NCI-H2081 treated with DMSO at 0.1 percent for 48 hours (cell line): ENCODE measurements at places on chromosomes 5 and 9.

GRCh38 chr5:131792896-131793295 is 3.9 kb downstream of the FNIP1 start:
- DNase-seq: no peak

DNA sequence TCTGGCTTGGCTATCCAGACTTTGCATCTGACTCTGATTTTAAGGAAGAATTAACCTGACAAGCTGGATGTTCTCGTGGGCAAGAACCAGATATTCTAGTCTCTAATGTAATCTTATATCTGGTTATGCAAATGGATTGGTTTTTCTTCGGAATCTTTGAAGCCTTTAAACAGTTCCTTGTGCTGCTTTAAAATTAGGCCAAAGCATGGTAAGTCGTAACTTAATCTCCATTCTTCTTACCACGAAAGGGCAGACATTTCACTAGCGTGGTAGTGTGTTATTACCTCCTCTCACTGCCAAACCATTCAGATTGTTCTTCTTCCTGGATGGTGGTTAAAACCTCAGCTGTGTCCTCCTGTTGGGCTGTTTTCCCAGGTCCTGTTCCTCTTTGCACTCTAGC is 34.1 kb upstream of the TTC23L start:
- no peak for DNase-seq

DNA sequence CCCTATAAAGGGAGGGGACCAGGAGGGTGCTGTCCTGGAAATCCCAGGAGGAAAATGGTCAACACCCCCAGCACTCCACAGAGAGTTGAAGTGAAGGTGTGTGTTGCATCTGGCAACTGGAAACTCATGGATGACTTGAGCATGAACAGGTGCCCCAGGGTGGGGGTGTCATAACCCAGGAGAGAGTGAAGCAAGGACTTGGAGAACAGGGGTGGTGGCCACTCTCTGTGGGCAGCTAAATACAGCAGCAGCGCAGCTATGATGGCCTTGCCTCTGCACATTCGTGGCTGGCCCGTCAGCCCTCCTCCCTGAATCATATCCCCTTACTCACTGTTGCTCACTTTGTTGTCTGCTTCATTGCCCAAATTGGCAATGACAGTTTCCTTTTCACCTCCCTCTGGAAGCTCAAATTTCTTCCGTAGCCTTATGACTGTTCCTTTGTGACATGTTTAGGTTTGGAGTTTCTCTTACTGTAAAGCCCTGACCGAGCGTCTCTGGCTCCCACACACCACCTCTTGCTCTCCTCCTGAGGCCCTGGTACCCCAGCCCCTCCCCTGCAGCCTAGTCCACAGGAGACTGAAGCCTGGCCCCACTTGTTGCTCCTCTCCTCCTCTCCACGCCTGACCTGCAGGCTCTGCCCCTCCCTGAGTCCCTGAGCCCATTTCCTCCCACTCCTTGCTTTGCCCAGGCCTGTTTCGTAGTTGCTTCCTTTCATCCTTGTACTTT is 185.8 kb downstream of the CD180 start:
- DNase-seq: no peak

DNA sequence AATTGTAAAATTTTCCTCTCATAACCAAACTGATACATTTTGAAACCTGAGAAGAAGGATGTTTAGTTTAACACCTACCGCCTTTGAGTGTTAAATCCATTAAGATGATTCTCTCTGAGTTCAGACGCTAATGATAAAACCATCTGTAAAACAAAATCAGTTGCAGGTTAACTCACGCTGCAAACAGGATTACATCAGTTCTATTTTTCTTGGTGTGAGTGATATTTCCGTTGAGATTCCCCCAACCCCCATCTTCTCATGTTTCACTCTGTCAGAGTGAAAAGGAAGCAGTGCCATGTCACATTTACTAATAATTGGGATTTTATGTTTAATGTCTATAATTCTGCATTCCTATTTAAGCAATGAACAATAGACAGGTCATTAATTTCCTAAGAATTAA is 146.5 kb downstream of the FANCC start:
- peak; percentile 33 for DNase-seq

- DNase-seq: no peak
These were observed 23.7 kb upstream of the LOX start for GRCh38 chr5:122101636-122102285.

DNA sequence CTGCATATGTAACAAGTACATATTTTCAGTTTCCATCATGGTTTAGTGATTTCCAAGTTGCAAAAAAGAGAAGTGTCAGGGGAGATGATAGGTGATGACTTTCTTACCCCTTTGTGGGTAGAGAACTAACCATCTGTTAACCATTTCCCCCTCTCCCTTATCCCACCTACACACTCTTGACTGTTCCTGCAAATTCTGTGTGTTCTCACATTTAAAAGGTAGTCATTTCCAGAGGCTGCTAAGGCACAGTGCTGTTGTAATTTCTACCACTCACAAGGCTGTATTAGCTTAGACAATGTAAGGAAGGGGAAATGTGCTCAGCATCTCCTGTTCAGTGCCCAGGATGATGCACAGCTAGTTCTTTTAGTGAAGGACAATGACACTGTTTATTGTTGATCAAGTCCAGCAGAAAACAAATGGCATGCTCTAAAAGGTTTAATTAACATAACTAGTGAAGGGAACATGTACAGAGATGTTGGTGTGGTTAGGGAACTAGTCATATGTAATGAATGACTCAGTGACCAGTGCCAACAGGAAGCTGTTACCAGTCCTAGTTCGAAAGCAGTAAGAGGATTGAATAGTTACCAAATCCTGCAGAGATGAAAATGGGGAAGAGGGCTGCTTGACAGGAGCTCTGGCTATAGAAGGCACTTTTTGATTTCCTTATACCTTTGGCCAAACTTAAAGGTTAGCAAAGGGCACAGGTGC is 165.1 kb downstream of the PLK2 start:
- no peak for DNase-seq

- no peak for DNase-seq
These were observed 30.0 kb downstream of the RAPGEF1 start for GRCh38 chr9:131709771-131710431.

DNA sequence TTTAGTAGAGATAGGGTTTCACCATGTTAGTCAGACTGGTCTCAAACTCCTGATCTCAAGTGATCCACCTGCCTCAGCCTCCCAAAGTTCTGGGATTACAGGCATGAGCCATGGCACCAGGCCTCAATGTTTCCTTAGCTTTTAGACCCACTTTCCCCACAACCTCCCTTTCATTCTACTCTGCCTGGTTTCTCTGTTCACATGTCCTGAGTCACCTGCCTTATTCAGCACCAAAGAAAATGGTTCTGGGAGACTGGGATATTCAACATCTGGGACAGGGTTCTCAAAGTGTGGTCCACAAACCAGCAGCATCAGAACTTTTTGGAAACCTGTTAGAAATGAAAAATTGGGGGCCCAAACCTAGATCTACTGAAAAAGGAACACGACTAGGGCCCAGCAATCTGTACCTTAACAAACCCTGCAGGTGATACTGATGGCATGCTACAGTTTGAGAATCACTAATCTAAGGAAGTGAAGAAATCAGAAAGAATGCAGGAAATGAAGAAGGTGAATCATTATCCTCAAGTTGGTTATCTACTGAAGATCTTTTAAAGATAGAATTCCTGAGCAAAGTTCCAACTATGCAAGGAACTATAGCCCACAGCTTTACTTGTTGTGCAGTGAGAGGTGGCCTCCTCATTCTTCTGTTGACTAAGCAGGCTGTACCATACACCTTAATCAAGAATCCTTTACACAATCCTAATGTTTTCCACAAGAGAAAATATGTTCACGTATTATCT is 51.8 kb upstream of the CTNNAL1 start:
- DNase-seq: no peak

GRCh38 chr5:19406576-19407365 is 581.2 kb downstream of the CDH18 start:
- no peak for DNase-seq

DNA sequence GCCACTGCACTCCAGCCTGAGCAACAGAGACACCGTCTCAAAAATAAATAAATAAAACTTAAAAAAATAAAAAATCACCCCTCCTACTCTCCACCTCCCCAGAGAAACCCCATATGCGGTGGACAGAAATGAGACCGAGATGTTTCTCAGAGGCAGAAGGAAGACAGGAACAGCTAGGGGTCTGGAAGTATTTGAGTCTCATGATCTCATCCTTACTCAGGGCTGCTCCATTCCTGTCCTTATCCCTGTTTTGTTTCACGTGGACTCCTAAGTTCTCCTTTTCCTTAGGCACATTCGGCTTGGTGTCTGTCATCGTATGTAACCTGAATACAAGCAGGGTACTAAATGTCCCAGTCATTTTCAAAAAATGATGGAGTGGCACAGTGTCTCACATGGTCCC is 76.1 kb downstream of the C9orf50 start:
- no peak for DNase-seq

DNA sequence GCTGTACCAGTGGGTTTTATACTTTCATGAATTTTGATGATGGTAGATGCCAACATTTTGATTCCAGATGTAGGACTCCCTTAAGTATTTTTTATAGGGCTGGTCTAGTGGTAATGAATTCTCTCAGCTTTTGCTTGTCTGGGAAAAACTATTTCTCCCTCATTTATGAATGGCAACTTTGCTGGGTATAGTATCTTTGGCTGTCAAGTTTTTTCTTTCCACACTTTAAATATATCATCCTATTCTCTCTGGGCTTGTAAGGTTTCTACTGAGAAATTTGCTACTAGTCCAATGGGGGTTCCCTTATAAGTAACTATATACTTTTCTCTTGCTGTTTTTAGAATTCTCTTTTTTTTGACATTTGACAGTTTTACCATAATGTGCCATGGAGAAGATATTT is 629.3 kb downstream of the NR2F1-AS1 start:
- DNase-seq: no peak

GRCh38 chr5:116467465-116467843 is 107.2 kb downstream of the SEMA6A start:
- DNase-seq: no peak

DNA sequence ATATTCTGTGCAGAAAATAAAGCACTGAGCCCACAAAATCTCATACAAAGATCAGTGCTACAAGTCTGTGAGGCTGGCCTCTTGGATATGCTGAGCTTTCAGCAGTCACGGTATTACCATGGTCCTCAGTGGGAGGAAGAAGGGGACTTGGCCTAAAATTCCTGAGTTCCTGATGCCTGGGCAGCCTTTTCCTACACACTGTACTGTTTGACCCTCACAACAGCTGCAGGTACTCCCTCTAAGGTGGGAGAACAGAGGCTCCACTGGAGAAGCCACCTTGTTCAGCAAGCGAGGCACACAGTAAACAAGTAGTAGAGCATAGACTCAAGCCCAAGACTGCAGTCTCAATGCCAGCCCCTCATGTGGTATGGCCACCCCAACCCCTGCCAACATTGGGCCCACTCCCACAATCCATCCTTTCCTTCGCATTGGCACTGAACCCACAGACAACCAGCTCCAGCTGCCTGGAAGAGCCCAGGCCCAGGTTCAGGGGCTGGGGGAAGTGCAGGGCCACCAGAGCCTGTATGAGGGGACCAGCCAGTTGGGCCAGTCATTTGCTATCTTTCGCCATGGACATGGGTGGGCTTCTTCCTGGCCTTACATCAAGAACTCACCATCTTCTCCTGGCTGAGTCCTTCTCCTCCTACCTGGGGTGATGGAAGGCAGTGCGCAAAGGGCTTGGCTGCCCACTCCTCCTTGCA is 14.3 kb downstream of the ACSL6 start:
- DNase-seq: no peak

- no peak for DNase-seq
These were observed 176.6 kb downstream of the ZNF462 start for GRCh38 chr9:107039542-107039941.

- DNase-seq: no peak
These were observed 75.8 kb downstream of the F2RL2 start for GRCh38 chr5:76547242-76547890.

DNA sequence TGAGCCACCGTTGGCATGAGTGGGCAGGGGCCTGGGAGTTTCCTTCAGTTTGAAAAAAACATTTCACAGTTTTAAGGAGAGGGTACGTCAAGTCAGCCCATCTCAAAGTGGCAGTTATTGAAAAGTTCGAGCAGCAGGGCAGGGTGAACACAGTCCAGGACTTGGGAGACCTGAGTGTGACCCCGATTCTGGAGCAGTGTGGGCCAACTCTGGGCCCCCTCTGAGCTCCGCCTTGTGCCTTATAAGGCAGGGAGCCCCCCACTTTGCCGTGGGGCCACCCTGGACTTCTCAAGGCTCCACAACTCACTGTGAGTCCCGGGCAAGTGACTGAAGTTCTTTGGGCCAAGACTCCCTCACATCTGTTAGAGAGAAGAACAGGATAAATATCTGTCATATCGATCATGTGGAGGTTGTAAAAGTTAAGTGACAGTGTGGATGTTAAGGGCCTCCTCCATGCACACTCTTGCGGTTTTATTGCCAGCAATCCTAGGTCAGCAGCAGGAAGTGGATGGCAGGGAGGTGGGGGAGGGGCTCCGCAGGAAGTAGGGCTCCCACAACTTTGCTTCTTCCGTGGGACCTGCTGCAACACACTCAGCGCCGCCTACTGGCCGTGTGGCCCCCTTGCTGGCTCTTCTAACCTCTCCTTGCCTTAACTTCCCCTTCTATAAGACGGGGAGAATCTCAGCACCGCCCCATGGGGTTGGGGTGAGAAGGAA is 38.4 kb downstream of the HRH2 start:
- DNase-seq: no peak

GRCh38 chr5:98933445-98934072 is 4.8 kb upstream of the CHD1 start:
- no peak for DNase-seq

DNA sequence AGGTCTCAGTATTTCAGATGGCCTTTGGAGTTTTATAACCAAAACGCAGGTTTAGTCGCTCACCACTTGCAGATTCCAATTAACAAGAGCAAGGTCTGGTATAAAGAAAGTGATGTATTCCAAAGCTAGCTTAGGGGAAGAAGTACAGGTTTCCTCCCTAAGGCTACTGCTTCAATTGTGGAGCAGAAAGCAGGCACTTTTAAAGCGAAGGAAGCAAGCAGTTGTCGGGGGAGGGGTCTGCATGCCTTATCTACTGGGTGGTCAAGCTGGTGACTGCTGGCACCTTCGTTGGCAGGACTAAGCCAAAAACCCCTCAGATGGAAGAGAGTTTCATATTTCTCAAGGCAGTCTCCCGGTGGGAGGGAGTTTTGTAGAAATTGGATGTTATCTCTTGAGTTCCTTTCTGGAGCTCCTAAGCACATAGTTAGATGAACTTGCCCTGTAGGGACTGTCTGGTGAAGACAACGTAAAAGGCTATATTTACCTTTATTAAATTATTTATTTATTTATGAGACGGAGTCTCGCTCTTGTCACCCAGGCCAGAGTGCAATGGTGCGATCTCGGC is 1.6 kb upstream of the TMEM245 start:
- no peak for DNase-seq

DNA sequence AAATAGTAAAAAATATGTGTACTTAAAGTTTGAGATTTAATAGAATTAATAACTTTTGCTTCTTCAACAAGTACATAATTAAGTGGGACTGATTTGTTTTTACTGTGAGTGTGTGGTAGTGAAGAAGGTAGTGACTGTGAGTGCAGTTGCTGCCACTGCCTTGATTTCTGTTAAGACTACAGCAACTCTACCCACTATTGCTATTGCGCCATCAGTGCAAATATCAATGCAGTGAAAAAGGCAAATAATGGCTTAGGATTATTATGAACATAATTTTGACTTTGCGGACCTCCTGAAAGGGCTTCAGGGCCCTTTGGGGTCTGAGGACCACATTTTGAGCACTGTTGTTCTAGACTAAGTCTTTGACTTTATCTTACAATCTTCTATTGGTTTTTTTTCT is 112.0 kb upstream of the PITX1 start:
- no peak for DNase-seq
